Osteoblast (primary cell): ENCODE measurements at places on chromosomes 12 and 14. TPM values are rescaled to one million over a fixed set of nuclear protein-coding genes. Genes with fewer than 3 reads are reported as not detected.

The PLEKHG7 gene
- total RNA-seq = not detected in 2 replicates

GRCh38 chr14:75702616-75703261, 41.7 kb downstream of the TTLL5 start:
- no peaks in the 10 kb centered on the region for H3K27me3 ChIP-seq
- H3K4me3 ChIP-seq = no peak overlapping the region
- peaks cover 7% of the 10 kb centered on the region for H3K36me3 ChIP-seq

- no peaks in the 10 kb centered on the region for H3K27me3 ChIP-seq
- no peaks in the 10 kb centered on the region for H3K4me1 ChIP-seq
- no peak overlapping the region for H3K4me3 ChIP-seq
- DNase-seq = no peak
Measured at GRCh38 chr12:18551701-18552100, 186.1 kb downstream of the PLCZ1 start.

DNA sequence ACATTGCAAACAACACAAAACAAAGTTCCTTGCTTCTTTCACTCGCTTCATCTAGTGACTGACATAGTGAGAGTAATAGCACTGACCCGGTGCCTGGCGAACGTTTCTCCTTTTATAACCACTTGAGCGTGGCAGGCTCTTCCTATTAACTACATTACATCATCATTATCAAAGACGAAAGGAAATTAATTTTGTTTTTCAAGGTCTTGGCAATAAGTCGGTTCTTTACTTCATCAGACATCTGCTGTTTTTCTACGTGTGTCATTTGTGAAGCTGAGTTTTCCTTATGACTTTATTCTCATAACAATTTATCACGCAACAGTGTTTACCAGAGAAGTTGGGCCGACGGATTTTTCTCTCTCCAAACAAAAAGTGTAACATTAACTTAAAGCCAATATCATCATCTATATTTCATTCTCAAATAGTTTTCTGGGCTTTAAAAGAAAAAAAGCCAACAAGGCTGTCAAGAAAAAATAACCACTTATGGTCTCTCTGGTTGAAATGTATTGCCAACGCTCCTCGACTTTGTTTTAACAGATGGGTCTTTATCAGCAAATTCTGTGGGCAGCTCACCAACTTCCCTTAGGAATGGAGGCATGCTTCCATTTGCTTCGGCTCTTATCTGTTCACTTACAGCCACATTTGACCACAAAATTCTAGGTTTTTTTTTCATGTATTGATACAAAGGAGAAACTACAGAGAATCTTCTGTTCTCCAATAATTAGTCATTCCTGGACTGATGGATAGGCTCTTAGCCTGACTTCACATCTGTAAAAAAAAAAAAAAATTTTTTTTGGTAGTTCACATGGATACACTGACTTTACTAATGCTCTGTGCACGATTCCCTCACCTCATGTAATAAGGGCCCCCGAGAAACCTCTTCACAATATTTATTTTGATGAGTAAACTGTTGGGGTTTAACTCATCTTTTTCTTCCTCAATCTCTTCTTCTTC, 97.1 kb upstream of the CDKN3 start:
- no peak overlapping the region for H3K27ac ChIP-seq
- H3K36me3 ChIP-seq = no peaks in the 10 kb centered on the region
- no peak for DNase-seq
- H3K4me1 ChIP-seq = peaks cover 4% of the 10 kb centered on the region

DNA sequence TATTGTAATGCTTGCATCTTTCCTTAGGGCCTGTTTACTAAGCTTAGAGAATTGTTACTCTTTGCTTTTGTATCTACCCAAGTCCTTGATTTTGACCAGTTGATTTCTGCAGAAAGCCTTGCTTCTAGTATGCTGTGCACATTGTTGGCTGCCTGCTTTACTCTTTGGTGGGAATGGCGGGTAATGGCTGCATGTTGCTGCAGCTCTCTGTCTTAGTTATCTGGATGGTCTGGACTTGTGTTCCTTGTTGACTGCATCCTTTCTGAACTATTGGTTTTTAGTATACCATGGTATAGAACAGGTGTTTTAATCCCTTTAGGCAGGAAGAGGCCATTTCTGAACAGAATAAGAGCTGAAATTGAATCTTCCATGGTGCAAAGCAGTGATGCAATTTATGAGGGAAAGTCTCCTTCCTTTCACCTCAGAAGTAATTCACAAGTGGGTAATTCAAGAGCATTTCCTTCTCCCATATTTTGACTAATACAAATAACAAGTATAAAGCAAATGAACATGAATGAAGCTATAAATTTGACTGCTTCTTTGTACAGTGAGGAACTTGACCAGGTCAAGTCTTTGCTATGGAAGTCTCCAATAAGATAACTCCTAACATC, 466.4 kb downstream of the NPAS3 start:
- no peaks in the 10 kb centered on the region for H3K27me3 ChIP-seq
- H3K4me3 ChIP-seq = no peak overlapping the region

- no peaks in the 10 kb centered on the region for H3K27me3 ChIP-seq
- no peaks in the 10 kb centered on the region for H3K4me1 ChIP-seq
- H3K36me3 ChIP-seq = no peaks in the 10 kb centered on the region
- no peak overlapping the region for H3K27ac ChIP-seq
Measured at GRCh38 chr14:72387726-72388125, 455.5 kb downstream of the RGS6 start.

DNA sequence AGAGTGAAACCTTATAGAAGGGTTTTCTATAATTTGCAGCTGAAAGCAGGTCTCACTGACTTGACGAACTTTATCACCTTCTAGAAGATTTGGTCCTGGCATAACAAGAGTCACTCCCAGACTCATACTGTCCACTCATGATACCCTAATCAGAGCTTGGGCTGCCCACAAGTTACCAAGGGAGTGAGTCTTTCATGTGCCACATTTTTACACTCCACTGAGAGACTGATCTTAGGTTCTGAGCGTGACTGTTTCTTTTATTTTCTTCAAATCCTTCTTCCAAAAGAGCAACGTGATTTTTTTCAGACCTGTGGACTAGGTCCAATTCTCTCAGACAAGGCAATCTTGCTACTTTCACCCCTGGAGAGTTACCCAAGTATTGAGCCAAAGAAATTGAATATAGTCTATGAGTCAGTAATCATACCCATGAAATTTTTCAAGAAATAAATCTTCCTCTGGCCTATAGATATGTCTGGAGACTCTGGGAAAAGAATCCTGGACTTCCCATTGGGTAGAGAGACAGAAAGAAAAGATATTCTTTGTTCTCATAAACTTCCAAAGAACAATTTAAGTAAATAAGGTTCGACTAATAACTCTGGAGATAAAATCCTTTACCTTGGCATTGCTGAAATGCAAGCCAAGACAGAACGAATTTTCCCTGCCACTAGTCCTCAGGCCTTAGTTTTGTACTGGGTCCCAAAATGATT, 26.9 kb downstream of the SIX1 start:
- H3K27me3 ChIP-seq = no peaks in the 10 kb centered on the region
- H3K27ac ChIP-seq = peak overlapping the region; percentile 61
- DNase-seq = no peak
